Fibroblast of skin of back (primary cell): ENCODE measurements at places on chromosomes 4 and X.

DNA sequence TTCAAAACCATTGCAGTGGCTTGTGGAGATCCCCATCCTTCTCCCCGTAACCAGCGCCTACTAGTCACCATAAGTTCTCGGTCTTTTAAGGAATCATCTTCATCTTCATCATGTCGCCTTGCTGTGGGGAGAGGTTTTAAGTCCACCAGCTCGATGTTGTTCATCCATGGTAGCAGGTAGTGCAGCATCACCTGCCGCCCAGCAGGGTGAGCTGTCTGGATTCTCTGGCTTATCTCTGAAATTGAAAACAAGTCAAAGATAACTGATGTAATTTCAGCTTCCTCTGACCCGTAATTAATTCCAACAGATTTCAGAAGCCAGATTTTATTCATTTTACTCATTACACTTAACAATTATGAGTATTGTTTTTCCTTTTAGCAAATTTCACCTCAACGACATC, 67.4 kb downstream of the ZAR1 start:
- DNase-seq = no peak

GRCh38 chr4:81756973-81757372, 285.3 kb upstream of the RASGEF1B start:
- no peak for DNase-seq

DNA sequence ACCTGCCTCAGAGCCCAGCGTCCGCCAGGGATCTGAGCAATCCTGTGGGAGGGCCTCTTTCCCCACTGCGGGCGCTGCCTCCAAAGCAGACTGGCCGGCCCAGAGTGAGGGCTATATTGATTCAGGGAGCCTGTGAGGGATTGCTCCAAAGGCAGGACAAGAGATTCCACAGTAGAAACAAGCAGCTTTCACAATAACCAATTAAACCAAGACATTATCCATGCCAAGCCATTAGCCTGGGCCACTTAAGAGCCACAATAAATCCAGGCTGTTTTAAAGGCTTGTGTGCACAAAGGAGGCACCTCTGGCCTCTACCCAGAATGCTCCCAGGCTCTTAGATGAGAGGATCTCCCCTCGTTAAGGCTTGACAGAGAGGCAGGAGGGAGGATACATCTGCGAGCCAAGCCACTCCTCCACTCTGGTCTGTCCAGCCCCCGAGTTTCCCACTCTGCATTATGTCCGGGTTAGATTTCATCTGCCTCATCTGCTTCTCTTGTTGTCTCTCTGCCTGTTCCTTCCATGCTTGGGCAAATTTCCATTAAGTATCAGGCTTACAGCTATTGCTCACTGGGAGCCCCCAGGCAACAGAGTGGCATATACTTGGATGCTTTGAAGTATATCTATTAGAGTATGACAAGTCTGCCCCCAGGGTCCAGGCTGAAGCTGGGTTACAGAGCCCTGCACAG, 357.9 kb downstream of the UNC5C start:
- peak; percentile 8 for DNase-seq

GRCh38 chr4:137823007-137823406, 290.7 kb upstream of the PCDH18 start:
- no peak for DNase-seq

DNA sequence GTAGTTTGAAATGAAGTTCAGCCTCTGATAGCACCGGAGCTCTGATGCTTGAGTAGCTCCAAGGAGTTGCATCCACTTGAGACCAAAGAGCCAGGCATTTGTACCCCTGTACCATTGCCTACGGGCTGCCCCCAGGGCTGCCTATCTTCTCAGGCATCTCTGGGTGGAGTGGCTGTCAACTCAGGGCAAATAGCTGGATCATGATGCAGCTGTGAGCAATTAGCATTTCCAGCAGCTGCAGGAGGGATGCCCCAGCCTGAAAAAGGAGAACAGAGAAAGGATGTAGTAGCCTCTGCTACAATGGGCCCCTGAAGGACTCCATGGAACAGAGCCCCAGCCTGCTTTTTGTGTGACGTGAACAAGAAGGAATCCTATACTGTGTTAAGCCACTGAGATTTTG, 492.6 kb downstream of the BCOR start:
- DNase-seq = peak; percentile 17

DNA sequence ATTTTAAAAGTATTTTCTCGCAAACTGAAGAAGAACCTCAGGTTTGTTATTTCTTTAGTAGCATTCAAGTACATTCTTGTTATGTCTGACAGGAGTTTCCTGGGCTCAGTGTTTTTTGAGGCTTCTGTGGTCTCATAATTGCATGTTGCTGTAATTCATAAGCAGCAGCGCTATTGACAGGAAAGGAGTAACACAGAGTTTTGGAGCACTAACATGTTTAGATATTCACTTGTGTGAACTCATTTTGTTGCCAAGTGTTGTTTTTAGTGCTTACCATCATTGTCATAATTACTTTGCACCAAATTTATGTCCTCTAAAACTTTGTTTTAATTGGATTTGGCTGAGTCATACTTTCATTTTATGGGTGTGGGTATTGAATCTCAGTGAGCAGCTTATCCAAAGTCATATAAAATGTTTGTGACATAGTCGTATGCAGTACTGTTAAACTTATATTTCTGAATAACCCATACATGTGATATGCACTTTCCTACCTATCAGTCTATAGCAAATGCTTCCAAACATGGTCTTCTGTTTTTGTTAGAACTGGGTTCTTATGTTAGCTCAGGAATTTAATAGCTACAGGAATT, 358.7 kb upstream of the CTSO start:
- DNase-seq = peak; percentile 25

DNA sequence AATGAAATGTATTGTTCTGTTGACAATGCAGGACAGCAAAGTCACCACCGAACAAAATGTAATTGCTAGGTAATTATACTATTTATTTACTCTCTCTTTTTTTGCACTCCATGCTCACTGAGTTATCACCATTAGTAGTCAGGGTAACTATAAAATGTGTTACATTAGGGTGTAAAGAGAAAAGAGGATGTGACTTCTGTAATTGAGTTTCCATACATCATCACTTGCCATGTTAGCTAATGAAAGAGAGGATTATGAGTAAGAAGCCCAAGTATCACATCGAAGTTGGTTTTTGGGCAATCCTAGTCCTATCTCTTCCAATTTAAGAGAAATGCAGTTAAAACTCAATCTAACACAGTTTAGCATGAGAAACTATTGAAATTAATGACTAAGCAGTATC, 7.6 kb downstream of the ZXDA start:
- DNase-seq = no peak

- no peak for DNase-seq
Measured at GRCh38 chrX:131895807-131896206, 127.3 kb upstream of the STK26 start.

DNA sequence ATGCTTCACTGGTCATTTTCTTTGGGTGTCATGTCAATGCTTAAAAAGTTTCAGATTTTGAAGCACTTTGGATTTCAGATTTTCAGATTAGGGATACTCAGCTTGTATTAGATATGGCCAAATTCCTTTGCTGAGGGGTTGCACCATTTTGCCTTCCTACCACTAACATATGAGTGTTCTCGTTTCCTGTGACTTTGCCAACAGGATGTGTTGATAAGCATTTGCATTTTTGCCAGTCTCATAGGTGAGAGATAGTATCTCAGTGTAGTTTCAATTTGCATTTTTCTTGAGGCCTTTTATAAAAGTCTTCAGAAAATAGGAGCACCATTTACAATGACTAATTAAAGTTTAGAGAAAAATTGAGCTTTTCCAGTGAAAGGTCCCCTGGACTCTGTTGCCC, 71.6 kb upstream of the CLCN4 start:
- DNase-seq = no peak

DNA sequence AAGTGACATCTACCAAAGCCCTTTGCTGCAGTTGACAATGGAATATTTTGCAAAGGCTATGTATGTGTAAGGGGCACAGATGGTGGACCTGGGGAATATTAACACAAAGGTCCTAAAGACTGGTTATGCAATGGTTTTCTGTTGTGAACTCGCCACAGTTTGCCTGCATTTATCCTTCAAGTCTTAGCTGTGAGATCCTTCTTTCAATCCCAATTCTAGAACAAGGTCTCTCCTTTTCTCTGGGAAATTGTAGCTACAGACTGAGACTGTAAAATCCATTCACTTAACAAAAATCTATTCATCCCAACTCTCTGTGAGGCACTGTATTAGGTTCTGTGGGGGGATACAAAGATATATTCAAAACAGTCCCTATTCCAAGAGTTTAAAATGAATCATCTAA, 250.4 kb downstream of the GPM6A start:
- no peak for DNase-seq

- no peak for DNase-seq
Measured at GRCh38 chr4:164734484-164734883, 19.4 kb upstream of the SMIM31 start.
